CD4-positive, alpha-beta T cell treated with Interleukin-10 for 1 hour (primary cell): ENCODE measurements at places on chromosomes 11 and 22.

DNA sequence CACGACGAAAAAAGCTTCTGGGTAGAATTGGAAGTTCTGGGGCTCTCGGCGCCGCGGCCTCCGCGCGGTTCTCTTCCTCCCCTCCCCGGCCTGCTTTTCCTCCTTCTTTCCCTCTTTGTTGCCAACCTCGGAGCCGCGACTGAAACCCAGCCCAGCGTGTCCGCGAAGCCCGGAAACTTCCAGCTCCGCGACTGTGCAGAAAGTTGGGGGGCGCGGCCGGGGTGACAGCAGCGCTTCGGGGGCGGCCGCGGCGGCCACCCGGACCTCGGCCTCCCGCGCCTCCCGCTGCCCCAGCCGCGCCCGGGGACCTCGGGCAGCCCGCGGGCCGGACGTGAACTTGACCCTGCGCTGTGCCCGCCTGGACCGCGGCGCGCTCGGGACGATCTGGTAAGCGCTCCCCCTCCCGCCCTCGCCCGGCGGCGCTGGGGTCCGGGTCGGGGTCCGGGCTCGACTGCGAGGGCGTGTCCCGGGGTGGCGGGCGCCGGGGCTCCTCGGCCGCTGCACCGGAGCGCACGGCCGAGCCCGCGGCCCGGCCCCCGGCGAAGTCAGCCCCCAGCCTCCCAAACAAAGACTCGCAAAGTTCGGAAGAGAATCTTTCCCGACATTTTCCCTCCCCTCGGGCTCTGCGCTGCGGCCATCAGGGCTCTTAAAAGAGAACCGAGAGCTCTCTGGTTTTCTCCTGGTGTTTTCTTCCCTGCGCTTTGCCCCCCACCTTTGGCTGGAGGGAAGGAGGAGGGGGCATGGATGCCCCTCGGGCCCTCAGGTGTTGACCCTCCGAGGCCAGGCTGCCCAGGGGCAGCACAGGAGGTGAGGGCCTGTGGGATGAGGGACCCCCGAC is 67.9 kb upstream of the WNT7B start:
- DNase-seq = peak; percentile 34

- no peak for DNase-seq
These were observed 544.4 kb downstream of the OPCML start for GRCh38 chr11:132987936-132988335.

GRCh38 chr11:118098996-118099837 is 12.5 kb upstream of the SMIM35 start:
- DNase-seq = no peak

- no peak for DNase-seq
These were observed 5.5 kb downstream of the CST6 start for GRCh38 chr11:66017321-66017720.

DNA sequence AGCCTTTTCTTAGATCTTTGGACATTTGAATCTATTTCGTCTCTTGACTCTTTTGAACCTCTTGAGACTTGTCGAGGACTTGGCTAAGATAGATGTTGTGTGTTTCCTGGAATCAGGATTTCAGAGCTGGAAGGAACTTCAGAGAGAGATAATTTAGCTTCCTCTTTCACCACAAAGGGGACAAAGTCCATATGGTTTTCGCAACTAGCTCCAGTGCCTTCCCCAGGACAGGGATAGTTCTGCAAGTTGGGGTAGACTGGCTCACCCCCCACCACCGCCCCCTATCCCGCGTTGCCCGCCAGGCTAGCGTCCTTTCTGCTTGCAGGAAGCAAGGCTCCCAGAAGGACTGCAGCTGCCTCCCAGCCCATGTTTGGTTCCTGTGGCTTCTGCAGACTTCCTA is 75.7 kb upstream of the MYO18B start:
- DNase-seq = no peak

GRCh38 chr11:131253142-131253655 is 117.2 kb upstream of the NTM start:
- no peak for DNase-seq

GRCh38 chr11:71395263-71395560 is 53.0 kb downstream of the DHCR7 start:
- DNase-seq = no peak

- peak; percentile 17 for DNase-seq
These were observed 48.8 kb downstream of the OSBP2 start for GRCh38 chr22:30743257-30744020.

GRCh38 chr11:34773826-34774225 is 142.4 kb downstream of the APIP start:
- DNase-seq = no peak

DNA sequence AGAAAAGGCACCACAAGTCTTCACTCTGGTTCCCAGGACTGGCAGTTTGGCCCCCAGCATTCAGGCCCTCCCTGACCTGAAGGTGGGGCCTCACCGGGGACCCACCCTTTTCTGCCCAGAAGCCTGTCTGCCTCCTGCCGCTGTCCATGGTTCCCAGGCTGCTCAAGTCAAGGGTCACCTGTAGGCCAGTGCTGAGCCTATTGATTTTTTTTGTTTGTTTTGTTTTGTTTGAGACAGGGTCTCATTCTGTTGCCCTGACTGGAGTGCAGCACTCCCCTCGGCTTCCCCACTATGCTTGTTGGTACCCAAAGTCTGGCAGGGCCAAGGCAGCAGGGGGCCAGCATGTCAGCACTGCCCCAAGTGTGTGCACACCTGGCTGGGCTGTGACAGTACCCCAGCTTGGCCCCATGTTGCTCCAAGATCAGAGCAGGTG is 11.0 kb upstream of the MED17 start:
- DNase-seq = no peak

- DNase-seq = no peak
These were observed 1.4 kb downstream of the SMPD1 start for GRCh38 chr11:6391537-6392134.

DNA sequence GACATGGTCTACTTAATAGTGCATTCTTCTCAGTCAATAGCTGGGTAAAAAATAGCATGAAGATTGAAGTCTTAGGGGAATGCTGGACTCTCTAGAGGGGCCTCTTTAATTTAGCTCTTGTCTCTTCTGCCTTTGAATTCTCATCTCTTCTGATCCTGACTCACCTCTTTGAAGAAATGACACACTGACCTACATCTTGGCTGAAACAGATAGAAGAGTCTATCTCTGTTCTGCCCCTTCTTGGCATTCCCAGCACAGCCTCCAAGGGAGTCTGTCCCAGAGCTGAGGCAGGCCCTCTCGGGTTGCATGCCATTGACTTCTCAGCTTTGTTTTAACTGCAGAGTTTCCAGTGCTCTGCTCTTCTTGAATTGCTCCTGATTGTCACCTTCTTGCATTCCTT is 55.7 kb downstream of the PTPRJ start:
- no peak for DNase-seq

GRCh38 chr11:131924457-131925201 is 554.2 kb downstream of the NTM start:
- DNase-seq = no peak

DNA sequence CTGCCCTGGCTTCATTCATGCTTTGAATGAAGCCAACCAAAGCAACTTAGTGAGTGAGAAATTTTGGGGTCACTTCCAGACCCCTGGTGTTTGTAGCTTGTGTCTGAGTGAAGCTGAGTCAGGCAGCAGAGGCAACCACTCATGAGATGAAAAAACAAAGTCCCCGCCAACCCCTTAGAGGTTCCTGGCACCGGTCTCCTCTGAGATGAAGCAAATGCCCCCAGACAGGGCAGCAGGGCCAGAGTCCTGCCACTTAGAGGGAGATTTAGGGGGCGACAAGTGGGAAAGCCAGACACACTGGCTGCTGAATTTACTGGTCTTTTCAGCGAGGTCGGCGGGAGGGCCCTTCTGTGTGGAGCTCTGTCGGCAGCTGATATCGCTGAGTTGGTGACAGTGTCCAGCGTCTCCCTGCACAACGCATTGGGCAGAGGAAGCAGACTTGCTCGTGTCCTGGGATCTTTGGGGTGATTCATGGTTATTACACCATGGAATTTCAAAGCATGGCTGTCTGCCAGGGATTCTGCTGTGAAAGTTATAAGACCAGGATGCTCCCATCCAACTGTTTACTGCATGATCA is 482.6 kb downstream of the MIAT start:
- no peak for DNase-seq

DNA sequence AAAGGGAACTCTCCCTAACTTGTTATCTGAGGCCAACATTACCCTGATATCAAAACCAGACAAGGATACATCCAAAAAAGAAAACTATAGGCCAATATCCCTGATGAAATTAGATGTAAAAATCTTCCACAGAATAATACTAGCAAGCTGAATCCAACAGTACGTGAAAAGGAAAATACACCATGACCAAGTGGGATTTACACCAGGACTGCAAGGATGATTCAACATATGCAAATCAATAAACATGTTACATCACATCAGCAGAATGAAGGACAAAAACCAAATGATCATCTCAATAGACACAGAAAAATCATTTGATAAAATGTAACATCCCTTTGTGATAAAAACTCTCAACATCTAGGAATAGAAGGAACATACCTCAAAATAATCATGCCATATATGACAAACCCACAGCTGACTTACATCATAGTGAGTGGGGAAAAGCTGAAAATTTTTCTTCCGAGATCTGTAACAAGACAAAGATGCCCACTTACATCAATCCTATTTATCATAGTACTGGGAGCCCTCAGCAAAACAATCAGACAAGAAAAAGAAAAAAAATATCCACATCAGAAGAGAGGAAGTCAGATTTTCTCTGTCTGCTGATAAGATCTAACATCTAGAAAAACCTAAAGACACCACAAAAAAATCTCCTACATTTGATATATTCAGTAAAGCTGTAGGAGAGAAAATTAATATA is 703.3 kb upstream of the ANO5 start:
- no peak for DNase-seq

DNA sequence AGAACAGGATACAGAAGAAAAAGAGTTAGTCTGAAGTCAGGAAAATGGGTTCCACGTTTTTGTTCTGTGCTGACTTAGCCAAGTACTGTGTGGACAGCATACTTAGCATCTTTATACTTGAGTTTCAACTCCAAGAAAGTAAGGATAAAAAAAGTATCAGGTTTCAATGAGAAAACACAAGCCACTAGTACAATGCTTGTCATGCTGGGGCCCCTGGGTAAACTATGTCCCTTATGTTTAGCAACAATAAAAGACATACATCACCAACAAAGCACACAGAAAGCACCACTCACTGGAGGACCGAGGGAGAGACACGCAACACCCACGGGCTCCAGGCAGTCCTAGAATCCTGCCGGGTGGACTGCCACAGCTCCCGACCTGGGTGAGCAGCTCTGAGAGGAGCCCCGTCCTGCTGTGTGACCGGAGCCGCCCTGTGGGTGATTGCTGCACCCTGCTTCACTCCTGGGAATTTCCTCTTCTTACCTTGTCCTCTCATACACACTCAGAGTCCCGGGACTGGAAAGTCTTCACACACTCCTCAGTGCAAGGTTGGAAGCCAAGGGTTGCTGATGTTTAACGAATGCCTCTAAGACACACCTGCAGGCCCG is 890.5 kb downstream of the BRD1 start:
- DNase-seq = no peak
